Stimulated activated CD4-positive, alpha-beta T cell treated with anti-CD3 and anti-CD28 coated beads, Interleukin-1b, Interleukin-23, amount 100 ng/mL, for 1 hour (primary cell): ENCODE measurements at places on chromosomes 11 and 22.

DNA sequence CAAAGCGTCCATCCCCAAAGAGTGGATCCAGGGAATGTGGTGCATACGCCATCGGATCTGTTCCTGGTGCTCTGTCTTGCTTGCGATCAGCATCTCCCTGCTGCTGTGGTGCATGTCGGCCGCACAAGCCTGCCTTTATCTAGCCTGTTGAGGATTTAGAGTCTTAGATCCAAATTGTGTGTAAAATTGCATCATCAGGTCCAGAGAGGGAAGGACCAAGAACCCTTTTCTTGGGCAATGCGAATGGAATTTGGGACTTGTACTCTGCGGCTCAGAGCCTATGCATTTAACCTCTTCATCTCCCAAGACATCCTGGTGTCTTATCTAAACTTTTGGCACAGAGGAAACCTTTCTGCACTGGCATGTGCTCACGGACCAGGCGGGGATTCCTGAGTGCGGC lies 1238.7 kb downstream of the TBC1D22A start:
- no peak for DNase-seq

DNA sequence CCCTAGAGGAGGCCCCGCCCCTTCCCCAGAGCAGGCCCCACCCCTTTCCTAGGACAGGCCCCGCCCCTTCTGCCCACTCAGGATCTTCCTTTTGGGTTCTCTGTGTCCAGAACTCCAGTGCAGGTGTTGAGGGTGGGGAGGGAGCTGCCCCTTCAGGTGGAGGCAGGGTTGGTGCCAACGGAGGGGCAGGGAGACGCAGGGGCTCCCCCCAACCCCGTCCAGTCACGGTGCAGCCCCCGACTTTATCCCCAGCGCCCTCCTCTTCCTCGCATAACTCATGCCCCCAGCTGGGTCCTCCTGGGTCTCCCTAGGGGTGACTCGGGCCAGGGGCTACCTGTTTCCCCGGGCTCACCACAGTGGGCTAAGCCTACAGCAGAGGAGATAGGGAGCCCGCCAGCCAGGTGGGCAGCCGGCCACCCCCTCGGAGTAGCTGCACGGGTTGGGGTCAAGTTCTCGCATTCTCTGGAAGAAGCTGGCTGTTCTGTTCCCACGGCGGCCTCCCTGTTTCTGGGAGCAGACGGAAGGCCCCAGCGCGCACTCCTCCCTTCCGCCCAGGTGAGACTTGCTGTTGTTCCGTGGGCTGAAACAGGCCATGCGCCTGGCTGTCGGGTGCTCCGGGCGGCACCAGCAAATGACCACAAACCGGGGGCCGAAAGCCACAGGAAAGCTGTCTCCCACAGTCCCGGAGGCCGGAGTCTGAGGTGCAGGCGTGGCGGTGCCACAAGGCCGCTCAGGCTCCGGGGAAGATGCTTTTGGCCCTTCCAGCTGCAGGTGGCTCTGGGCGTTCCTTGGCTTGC lies 38.9 kb downstream of the MUC2 start:
- DNase-seq: no peak

DNA sequence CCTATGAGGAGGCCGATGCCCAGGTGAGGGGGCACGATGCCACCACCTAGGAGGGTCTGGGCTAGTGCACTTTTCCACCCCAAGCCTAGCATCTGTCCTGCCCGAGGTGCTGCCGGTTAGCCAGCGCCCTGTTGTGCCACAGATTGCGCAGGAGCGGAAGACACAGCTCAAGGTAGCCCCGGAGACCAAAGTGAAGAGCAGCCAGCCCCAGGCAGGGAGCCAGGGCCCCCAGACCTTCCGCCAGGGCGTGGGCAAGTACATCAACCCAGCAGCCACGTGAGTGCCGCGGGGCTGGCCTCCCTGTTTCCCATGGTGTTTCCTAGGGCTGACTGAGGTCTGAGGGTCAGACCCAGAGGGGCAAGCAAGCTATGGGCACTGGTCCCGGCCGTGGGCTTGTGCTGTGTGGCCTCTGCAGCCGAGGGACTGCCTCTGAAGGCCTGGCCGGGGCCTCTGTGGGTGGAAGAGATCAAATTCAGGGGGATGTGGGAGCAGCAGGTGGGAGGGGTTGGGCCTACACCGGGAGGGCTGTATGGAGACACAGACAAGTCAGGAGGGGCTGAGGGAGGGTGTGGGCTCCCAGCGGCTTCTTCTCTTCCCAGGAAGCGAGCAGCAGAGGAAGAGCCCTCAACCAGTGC lies 29.1 kb downstream of the PPIL2 start:
- DNase-seq: no peak

DNA sequence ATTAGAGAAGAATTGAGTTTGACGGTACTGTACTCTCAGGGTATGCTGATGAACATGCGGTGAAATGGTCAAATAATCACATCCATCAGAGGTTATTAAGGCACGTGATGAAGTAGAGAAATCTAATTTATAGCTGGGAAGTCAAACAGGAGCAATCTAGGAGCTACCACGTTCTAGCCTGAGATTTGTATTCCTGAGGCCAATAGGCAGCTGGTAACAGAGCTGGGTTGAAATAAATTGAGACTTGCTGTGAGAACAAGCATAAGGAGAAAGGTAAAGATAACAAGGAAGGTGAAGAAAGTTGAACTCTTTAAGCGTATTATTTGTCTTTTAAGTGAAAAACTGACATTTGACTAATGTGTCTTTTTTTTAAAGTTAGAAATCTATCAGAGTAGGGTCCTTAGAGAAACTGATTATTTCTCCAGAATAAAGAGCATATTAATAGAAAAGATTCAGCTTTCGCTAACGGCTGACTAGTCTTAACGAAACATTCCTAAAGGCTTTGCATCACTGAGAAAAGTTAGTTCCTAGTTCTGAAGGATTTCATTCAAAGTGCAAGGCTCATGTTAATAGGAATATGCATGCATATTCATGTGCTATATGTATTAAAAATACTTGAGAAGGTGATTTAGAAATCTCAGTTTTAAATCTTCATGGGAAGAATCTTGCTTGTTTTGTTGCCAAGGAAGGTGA lies 5.2 kb upstream of the WEE1 start:
- no peak for DNase-seq

- DNase-seq: no peak
These were observed 11.8 kb downstream of the USP35 start for GRCh38 chr11:78200553-78200952.

DNA sequence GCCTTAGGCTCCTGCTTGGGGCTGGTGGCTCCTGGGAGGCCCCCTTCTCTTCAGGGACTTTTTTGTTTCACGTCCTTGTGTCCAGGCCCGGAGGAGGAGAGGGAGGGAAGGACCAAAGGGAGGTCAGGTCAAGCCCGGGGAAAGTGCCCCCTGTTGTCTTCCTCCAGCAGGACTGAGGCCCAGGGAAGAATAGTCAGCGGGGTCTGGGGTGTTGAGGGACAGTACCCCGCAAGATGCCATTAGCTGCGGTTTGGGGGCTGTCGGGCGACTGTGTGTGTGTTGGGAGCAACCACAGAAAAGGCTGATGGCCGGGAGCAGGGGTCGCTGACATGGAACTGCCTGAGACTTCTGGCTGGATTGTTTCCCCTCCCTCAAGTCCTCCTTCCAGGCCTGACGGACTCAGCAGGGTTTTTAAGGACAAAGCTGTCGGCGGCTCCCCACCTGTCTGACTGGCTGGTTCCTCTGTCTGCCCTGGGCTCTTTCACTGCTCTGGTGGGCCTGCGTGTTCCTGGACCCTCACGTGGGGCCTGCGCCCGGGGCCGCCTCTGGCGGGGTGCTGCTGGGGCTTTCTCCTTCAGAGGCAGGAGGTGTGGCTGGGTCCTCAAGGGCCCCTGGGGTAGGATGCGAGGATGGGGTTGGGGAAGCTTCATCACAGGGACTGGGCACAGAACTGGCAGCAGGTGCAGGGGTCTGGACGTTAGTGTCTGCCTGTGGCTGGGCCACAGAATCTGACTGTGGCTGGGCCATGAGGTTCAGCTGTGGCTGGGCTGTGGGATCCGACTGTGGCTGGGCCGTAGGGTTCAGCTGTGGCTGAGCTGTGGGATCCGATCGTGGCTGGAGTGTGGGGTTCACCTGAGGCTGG lies 1.5 kb downstream of the GPR152 start:
- no peak for DNase-seq

DNA sequence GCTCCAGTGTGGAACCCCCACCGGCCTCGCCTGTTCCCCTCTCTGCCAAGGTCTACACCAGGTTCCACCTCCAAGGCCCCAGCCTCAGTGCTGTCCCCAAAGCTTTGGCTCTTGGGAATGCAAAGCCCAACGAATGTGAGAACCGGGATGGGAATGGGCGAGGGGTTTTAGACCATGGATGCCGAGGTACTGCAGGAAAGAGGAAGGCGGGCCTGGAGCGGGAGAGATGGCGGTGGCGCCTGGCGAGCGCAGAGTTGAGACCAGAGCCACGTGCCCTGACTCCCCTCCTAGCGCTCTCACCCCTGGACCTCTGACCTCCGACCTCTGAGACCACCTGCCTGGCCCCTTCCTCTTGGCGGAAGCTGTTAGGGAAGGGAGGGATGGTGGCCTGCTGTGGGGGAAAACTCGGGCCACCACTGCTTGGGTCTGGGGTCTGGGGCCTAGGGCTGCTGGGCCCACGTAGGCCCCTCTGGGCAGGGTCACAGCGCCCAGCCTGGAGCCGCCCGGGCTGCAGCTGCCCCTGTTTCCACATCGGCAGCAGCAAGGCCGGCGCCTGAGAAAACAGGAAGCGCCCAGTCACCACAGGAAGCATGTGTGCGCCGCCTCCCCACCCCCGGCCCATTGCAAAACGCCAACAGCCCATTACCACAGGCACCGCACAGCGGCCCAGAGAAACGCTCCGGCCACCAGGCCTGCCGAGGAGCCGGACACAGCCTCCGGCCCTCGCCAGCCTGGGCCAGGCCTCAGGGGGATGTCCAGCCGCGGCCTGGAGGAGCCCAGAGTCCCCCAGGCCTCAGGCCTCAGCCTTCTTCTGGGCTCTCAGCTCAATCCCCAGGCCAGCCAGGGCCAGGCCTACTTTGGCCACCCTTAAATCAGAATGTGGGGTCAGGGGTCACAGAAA lies 13.8 kb upstream of the SLC39A13 start:
- no peak for DNase-seq

- no peak for DNase-seq
These were observed 126.7 kb downstream of the CTTN start for GRCh38 chr11:70525006-70525405.

DNA sequence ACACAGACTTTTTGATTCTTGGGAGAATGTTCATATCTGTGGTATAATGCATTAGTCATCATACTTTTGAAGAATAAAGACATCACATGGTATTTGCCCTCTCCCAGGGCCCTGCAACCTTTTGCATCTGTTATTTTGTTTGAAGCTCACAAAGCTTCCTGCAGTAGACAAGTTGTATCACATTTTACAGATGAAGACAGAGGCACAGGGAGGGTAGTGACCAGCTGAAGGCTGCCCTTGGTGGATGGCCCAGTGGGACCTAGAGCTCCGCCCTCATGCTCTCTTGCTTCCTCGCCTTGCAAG lies 66.4 kb downstream of the UBASH3B start:
- no peak for DNase-seq

DNA sequence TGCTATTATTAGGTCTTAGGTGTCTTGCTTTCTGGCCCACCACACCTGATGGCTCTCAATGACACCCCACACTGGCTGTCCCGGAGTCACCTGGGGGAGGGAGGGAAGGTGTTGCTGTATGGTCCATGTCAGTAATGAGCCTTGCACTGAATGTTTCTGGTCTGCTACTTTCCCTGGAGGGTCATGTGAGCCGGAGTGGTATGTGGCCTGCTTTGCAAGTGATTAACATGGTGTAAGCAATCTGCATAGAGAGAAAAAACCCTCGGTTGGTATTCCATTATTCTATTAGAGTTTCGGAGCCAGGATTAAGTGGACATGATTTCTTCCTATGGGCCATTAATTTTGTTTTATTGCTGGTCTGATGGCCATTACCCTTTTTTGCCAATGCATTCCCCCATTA lies 63.9 kb downstream of the PKNOX2 start:
- no peak for DNase-seq

- no peak for DNase-seq
These were observed 158.7 kb upstream of the SYT13 start for GRCh38 chr11:45444796-45445195.

DNA sequence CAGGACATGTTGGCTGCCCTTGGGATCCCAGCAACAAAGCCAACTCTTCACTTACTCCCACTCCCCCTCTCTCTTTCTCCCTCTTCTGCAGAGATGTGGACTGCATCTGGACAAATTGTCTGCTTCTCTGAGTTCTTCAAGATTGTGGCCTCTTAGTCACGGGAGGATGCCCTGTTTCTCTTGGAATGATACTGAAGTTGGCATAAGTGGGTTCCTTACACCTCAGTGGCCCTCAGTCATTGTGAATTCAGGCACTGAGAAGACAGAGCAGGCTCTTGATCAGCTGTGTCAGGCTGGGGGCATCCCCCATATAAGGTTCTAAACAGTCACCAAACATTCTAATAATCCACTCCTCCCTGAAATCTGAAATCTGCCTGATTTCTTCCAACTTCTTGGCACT lies 6.1 kb upstream of the E2F8 start:
- no peak for DNase-seq

- DNase-seq: no peak
These were observed 8.0 kb upstream of the TPCN2 start for GRCh38 chr11:69040581-69041260.

- no peak for DNase-seq
These were observed 7.5 kb upstream of the MS4A7 start for GRCh38 chr11:60370811-60371298.

GRCh38 chr11:67167091-67167490 lies 48.0 kb downstream of the KDM2A start:
- DNase-seq: no peak

DNA sequence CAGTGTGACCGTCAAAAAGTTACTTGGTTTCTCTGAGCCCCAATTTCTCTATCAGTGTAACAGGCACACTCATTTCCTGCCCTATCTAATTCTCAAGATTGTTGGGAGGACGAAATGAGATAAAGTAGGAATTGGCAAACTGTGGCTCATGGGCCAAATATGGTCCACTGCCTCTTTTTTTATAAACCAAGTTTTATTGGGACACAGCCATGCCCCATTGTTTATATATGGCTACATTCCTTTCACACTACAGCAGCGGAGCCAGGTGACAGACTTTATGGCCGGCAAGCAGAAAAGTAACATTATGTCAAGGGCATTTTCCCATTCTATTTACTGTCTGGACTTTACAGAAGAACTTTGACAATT lies 116.7 kb upstream of the TIMP3 start:
- DNase-seq: no peak

DNA sequence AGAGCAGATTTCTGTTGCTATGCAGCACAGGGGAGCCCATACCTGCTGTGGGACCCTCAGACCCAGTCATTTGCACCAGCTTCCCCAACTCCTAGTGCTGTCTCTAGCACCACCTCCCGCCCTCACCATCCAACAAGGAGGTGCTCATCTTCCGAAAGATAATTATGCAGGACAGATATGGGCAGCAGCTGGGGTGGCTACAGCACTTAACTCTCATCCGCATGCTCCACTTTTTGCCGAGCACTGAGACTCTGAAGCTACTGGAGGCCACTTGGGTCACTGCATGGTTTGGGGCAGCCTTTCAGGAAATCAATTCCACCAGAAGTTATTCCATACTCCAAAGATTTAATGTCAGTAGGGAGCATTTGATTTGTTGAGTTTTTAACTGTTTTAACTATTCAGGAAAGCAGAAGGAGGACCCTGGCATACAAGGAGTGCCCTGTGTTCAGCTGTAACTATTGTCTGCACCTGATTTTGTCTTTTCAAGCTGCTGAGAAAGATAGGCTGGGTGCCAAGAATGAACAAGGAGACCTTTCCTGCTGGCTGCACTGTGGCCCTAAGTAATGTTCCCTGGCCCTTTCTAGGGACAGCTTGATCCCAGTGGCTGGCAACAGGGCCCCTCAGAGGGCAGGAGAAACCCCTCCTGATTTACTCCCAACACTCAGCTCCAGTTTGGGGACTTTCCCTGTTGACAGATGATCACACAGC lies 67.3 kb upstream of the CSNK2A3 start:
- DNase-seq: no peak

- DNase-seq: no peak
These were observed 36.5 kb upstream of the TTC12 start for GRCh38 chr11:113277907-113278306.

- peak; percentile 54 for DNase-seq
These were observed 32.2 kb downstream of the TRMU start for GRCh38 chr22:46367707-46368191.
